ENCODE measurements at places on chromosomes 2 and 18.

DNA sequence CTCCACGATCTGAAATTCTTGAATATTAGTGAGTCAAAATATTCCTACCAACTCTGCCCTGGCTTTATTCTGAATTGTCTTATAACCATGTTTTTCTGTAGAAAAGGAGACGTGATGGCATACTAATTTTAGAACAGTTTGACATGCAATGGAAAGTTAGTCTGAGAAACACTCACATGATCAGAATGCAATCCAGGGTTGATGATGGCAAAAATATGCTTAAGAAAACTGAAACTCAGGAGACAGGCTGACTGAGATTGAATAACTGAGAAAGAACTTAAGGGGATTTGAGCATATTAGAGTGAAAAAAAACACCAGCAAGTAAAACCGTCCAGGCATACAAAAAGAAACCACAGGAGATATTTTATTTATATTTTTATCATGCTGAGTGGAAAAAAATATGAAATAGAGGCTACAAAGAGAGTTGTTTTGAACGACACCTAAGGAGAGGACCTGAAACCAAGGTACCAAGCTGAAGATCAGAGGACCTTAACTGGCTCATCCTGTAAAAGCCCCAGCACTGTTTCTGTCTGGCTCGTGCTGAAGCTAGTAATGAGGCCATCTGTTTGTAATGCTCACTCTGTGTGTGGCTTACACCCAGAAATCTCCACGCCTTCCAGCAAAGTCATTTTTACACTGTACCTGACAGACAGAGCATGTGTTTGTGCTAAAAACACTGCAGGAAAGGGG, 437.2 kb upstream of the PKDCC start:
- DNase-seq = no peak

- DNase-seq = no peak
Observed at GRCh38 chr2:17620280-17620679, 79.8 kb downstream of the VSNL1 start.

DNA sequence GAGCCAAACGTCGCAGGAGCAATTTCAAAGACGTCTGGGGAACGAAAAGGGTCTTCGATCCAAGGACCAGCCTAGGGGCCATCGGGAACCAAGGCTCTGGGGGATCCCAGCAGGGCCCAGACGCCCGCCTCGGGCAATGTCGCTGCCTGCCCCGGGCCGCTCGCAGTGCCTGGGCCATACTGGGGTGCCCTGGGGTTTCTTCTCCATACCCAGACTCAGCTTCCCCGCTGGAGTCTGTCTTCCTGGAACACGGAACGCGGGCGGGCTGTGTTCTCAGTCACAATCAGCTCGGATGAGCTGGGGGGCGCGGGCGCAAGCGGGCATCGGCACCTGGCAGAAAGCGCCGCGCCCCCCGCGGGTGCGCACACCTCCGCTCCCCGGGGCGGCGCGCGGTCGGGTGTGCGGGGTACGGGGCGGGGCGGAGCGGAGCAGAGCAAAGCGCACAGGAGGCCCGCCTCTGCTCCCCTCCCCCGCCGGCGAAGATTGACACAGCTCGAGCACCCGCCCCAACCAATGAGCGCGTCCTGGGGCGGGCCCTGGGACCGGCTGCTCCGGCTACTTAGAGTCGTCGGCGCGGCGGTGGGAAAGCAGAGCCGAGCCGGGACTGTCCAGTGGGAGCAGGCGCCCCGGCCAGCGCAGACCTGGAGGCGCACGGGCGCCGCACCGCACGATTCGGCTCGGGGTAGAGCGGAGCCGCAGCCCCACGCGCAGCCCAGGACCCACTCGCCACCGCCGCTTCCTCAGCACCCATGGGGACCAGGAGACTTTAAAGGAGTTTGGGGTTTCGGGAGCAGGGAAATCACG, at the start of gene LRATD1:
TSS of gene LRATD1 (plus strand) at position 585 of the 804 bp plus-strand sequence. CDS start 1,263 bp downstream, outside the sequence.
- no peak for DNase-seq

GRCh38 chr2:44679584-44679983, 261.9 kb upstream of the SIX3 start:
- DNase-seq = no peak

GRCh38 chr2:102010902-102011301, 19.1 kb downstream of the IL1R2 start:
- DNase-seq = no peak

DNA sequence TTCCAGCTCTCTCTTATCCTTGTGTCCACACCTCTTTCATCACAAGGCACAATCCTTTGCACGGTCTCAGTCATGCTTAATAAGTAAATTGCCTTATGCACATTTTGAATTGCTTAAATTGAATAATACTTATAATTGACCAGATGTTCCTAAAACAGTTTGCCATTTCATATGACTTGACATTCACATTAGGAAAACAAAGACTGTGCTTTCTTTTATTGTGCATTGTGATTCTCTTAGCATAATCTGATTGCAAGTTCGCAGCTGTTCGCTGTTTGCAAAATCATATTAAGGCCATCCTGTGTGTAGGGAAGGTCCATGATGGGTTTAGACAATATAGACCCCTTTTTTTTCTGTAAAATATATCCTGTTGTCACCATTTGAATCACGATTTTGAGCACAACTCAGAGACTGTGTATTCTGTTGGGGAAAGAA, 75.6 kb downstream of the RNF144A start:
- DNase-seq = no peak

GRCh38 chr2:203853271-203853670, 14.3 kb upstream of the CTLA4 start:
- no peak for DNase-seq

- DNase-seq = no peak
Observed at GRCh38 chr2:46686811-46687210, 207.4 kb downstream of the TMEM247 start.

DNA sequence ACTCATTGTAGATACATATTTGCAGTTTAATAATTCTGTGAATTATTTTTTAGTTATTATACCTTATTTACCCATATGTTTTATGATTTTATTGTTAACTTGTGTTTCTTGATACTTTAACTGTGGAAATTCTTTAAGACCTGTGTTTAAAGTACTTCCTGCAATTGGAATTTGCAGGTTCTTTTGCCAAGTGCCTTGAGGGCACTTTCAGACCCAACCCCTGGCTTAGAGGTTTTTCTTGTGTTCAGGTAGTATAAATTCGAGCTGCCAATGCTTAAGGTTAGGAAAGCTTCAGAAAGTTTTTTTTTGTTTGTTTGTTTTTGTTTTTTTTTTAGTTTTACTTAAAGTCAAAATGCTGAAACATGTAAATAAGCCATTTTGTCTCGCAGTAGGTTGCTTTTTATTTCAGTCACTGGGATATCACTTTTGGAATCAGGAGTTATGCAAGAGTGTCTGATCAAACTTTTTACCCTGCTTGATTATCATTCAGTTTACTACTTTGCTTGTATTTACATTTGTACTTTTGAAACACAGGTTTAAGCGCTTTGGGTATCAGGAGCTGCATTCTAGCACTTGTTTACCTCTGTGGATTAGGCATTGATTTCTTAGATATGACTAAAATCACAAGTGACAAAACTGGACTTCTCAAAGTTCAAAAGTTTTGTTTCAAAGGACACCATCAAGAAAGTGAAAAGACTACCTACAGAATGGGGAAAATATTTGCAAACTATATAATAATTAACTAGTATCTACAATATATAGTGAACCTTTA, 31.8 kb downstream of the TDRD15 start:
- DNase-seq = no peak

DNA sequence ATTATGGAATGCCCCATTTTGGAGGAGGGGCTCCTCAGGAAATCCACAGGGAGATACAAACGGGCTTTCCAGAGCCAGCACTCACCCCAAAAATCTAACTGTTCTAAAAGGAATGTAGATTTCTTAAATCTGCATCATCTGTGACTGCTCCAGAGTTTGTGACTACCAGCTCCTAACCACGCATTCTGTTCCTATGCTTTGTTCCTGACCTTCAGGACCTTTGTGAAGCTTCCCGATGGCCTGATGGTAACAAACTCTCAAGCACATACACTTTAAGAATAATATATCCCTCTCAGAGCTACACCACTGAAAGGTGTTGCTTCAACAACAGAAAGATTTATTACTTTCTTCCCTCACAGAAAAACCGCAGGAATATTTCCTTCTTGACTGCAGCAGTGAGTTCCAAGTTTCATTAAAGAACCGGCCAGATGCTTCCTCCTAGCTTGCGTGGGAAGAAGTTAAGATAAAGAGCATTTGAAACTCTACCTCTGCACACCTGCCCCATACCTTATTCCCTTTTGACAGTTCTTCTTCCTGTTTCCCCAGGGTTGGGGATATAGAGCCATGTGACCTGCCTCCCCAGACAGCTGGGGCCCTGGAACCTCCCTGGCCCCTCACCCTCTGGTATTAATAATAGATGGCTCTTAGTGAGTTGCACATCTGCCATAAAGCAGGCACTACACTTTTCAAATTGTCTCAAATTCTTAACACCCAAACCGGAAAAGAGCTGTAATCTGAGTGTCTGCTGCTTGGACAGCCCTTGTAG, 40.2 kb upstream of the EML4 start:
- DNase-seq = no peak

DNA sequence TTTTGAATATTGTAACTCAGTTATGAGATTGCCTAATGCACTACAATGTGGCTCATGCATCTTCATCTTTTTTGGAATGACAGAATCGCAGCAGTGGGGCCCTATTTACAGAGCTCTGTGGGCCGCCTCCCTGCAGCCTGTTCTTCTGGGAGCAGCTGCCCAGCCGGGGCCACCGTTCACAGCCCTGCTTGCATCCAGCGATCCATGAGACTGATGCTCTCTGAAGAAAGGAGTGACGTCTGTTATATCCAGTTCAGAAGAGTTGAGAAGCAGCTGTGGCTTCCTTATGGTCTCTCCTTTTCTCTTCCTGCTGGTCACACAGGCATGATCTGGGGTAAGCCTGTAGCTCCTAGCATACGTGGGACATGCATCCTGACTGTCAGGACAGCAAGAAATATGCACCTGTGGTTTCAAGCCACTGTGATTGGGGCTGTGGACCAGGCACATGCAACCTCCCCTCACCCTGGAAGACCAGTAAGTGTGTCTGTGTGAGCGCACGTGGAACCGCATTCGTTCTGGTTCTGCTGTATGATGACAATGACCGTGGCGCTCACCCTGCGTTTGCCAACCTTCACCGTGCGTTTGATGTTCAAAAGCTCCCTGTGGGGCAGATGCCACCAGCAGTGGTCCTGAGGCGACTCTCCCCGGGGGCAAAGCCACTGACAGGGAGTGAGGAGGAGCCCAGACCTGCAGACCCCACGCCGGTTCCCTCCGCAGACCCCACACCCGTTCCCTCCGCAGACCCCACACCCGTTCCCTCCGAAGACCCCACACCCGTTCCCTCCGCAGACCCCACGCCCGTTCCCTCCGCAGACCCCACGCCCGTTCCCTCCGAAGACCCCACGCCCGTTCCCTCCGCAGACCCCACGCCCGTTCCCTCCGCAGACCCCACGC, 189.8 kb downstream of the TMEM18 start:
- DNase-seq = no peak

GRCh38 chr2:203490391-203490790, 44.7 kb downstream of the RAPH1 start:
- DNase-seq = no peak

DNA sequence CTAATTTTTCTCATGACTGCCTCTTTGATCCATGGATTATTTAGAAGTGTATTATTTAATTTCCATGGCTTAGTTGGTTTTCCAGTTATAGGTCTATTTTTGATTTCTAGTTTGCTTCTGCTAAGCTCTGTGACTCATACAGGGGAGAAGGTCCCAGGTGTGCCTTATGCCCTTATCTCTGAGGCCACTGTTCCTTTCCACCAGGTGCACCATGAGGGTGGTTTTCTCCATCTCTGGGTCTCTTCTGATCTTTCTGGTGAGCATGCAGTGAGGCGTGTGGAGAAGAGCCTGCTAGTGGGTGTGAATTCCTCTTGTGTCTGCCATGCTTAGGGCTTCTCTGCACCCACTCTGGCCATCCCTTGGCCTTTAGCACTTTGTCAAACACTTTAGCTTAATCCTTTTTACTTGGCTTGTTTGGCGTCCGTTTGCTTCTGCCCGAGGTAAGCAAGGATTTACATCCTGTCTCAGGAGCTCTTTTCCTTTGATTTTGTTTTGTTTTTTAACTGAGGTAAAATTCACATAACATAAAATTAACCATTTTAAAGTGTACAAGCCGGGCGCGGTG, 129.8 kb upstream of the ARL4C start:
- DNase-seq = no peak

- DNase-seq = no peak
Observed at GRCh38 chr2:154555710-154556109, 142.8 kb upstream of the KCNJ3 start.

All from activated CD4-positive, CD25-positive, alpha-beta regulatory T cell (primary cell).